ENCODE measurements at places on chromosomes 2 and 18.

DNA sequence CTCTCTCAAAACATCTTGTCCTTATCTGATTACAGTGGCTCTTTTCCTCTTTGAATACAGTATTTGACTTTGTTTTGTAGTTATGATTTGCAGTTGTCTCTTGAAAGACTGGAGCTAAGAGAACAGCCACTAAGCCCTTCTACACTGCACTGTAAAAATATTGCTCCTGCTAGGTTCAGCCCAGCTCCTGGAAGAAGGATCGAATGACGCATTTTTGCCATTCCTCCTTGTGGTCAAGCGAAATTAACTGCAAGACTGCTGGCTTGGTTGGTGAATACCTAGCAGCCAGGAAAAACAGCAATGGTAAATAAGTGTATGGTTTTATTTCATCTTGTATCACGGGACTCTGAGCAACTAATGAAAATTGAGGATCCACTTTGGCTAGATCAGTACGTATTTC lies 407.8 kb upstream of the CDH2 start:
- DNase-seq: no peak

DNA sequence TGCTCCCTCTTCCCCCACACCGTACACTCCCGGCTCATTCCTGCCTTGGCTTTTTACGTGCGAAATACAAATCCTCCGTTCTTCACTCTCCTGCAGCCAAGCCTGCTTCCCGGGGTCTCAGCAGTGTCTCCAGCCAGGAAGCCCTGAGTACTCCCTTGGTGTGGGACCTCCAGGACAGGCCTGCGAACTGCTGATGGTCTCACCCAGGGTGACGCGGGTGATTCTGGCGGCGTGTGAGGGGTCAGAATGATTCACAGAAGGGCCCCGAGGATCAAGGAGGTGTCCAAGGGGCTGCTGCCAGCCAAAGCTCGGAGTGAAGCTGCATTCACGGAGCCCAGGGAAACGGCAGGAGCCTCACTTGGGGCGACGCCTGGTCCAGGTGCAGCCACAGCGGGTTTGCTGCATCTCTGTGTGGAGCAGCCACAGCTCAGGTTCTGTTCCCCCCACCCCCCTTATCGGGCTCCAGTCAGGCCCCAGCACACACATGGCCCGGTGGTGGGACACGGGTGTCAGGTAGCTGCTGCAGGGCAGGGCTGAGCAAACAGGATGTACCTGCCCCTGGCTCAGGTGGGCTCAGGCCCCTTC lies 337.7 kb upstream of the MYT1L start:
- no peak for DNase-seq

DNA sequence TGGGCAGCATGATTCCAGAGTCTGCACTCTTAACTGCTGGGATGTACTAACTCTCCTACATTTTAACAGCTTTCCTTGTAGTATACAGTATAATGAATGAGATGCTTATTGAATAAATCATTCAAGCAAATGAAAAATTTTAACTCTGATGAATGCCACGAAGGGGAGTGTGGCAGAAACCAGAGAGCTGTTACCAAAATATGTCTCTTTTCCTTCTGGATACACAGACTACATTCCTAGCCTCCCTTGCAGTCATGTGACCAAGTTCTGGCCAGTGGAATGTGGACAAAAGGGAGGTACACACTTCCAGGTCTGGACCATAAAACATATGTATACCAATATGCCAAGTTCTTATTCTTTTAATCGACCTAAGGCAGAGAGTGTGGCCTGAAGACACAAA lies 1.7 kb upstream of the EML4 start:
- DNase-seq: no peak

GRCh38 chr2:46655551-46656436 lies 176.4 kb downstream of the TMEM247 start:
- DNase-seq: no peak

DNA sequence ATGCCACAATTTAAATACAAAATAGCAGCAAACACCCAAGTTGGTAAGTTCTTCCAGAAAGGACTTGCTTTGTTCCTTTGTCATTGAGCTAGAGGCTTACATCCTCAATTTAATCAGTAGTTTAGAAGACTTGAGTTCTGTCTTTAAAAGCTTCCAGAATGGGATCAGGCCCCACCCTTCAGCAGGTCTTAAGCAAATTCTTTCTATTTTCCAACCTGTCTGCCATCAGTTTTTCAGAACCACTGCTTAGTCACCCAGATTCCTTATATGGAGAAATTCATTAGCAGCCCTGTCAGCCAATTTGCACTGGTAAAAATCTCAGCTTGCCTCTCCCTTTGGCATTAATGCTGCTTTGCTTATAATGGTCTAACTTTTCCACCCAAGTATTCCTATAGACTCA lies 263.6 kb upstream of the HNMT start:
- DNase-seq: no peak

DNA sequence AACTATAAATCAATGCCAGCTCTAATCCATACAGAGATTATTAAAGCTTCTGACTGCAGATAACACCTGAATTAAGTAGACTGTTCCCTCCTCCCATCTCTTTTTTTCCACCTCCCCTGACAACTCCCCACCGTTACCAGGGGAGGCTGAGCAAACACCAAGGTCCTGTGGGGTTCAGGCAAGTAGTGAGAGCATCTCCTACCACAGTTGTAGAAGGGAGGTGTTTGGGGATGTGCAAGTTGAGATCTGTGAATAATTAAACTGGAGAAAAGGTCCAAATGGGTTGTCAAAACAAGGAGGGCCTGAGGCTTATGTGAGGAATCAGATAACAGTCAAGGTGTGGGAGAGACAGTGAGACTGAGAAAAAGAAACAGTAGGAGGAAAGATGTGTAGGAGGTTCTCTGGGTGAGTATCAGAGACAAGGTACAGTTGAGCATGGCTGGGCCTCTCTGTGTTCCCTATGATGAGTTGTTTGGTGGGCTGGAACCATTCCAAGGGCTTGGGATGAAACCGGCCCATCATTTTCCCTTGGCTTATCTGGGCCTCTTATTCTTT lies 194.6 kb downstream of the CYRIA start:
- no peak for DNase-seq

DNA sequence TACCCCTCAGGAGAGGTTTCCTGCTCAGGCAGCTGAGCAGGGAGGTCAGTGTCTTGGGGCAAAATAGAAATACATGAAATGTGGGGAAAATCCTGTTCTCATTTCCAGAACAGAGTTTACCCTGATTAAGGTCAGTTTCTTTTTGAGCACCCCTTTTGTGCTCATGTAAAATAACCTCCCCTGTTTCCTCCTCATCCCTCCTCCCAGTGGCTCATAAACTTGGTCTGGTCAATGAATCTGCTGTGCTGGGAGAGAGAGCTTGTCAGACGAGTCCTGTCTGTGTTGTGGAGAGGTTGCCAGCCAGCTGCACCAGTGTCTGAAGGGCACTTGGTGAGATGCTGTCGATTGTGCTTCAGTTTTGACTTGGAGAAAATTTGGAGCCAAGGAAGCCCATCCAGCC lies 48.6 kb downstream of the NTSR2 start:
- DNase-seq: no peak

GRCh38 chr18:54127759-54128378 lies 96.6 kb downstream of the MBD2 start:
- DNase-seq: peak; percentile 23

DNA sequence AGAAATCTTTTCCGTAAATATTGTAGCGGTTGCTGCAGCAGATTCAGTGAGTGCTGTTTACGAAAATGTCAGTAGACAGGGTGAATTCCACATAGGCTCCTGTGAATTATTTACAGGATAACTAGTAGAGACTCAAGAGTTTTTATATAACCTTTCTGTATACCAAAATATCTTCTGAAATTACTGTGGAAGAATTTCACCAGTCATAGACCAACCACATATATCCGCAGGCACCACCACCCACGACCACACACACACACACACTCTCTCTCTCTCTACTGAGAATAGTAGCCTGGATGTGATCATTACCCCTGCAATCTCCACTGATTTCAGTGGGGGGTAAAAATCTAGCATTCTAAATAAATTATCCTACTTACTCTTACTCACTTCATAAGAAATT lies 341.8 kb downstream of the RBM43 start:
- no peak for DNase-seq

GRCh38 chr2:47803363-47803762 lies 20.4 kb downstream of the MSH6 start:
- no peak for DNase-seq
